ENCODE measurements at places on chromosomes 1 and 21.
A peak's percentile ranks its signal among the peaks of the same experiment; 100 is the strongest.

GRCh38 chr21:43717967-43718871, 710 bp upstream of the PDXK start:
- no peak for DNase-seq

GRCh38 chr1:221715321-221716169, 26.3 kb downstream of the DUSP10 start:
- no peak for DNase-seq

GRCh38 chr21:43731476-43731875, 12.5 kb downstream of the PDXK start:
- no peak for DNase-seq

DNA sequence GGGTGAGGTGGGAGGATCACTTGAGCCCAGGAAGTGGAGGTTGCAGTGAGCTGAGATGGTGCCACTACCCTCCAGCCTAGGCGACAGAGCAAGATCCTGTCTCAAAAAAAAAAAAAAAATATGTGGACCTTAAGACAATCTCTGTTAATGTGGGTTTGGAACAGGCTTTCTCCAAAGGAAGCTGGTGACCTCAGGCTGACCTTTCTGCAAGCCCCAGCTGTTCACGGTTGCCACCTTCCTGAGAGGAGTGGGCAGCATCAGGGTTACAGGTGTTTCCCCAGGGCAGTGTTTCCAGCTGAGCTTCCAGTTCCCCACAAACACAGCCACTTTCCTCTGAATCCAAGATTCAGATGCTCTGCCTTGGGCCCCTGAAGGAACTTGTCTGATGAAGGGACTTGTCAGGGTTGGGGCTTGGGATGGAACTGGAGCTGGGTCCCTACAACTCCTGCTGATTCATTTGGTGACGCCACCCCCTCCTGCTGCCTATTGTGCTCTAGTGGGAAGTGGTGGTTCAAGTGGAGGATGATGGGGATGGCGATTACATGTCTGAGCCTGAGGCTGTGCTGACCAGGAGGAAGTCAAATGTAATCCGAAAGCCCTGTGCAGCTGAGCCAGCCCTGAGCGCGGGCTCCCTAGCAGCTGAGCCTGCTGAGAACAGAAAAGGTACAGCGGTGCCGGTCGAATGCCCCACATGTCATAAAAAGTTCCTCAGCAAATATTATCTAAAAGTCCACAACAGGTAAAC, 1.9 kb downstream of the ZBTB48 start:
- DNase-seq, result no peak

DNA sequence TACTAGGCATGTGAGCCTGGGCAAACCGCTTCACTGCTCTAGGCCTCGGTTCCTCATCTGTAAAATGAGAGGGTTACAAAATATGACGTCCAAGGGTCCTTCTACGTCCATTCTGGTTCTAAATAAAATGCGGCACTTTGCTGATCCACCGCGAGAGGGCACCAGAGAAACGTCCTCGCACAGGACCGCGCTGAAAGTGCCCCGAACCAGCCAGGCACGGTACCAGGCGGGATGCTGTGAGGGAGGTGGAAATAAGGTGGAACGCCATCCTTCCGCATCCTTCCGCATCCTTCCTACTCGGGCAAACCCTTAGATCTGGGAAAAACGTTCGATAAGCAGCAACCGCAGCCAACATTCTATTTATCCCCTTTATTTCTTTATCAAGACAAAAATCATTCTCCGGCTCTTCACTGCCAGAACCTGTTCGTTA, 60.3 kb upstream of the KRTAP19-8 start:
- DNase-seq, result peak; percentile 72

DNA sequence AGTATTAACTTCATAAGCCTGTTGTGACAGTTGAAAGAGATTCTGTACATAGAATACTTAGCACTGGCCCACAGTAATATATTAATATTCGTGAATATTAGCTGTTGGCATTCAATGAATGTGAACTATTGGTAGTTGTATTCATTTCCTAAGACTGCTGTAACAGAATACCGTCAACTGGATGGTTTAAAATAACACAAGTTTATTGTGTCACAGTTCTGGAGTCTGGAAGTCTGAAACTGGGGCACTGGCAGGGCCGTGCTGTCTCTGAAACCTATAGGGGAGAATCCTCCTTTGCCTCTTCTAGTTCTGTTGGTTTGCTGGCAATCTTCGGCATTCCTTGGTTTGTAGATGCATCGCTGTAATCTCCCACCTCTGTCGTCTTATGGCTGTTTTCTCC, 47.5 kb downstream of the OLFML3 start:
- DNase-seq, result no peak

GRCh38 chr1:6762060-6762459, 23.2 kb upstream of the CAMTA1 start:
- no peak for DNase-seq

- DNase-seq, result no peak
Observed at GRCh38 chr1:78972723-78973122, 33.8 kb downstream of the ADGRL4 start.
